ENCODE measurements at places on chromosomes 16 and 17.

DNA sequence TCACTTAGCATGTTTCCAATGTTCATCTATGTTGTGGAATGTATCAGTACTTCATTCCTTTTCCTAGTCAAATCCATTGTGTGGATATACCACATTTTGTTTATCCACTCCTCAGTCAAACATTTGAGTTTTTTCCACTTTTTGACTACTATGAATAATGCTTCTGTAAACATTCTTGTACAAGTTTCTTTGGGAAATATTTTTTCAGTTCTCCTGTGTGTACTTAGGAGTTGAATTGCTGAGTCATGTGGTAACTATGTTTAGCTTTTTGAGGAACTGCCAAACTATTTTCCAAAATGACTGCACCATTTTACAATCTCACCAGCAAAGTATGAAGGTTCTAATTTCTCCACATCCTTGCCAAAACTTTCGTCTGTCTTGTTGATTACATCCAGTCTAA lies 223.7 kb upstream of the AXIN2 start:
- H3K36me3 ChIP-seq = no peaks in the 10 kb centered on the region
- no peak overlapping the region for H3K4me3 ChIP-seq
- peak overlapping the region; percentile 47 for H3K27ac ChIP-seq
- peaks cover 18% of the 10 kb centered on the region for H3K4me1 ChIP-seq
- no peaks in the 10 kb centered on the region for H3K27me3 ChIP-seq

DNA sequence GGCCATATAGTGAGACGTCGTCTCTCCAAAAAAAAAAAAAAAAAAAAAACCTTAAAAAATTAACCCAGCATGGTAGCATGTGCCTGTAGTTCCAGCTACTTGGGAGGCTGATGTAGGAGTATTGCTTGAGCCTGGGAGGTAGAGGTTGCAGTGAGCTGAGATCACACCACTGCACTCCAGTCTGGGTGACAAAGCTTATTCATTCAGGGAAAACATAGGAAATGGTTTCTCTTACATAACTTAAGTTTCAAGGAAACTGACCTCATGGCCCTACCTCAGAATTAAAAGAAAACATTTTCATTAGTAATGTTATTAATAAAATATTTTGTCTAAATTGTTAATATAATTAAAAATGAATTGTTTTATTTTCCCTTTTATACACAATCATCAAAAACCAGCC lies 31.4 kb downstream of the COG1 start:
- peaks cover 26% of the 10 kb centered on the region for H3K4me1 ChIP-seq
- H3K4me3 ChIP-seq = no peak overlapping the region
- DNase-seq = no peak
- H3K27me3 ChIP-seq = no peaks in the 10 kb centered on the region

- no peak overlapping the region for H3K4me3 ChIP-seq
- no peak for DNase-seq
- H3K27me3 ChIP-seq = no peaks in the 10 kb centered on the region
- peaks cover 12% of the 10 kb centered on the region for H3K4me1 ChIP-seq
Observed at GRCh38 chr17:44998646-44999045, 30.5 kb upstream of the C1QL1 start.

GRCh38 chr16:88622125-88622524 lies 16.2 kb upstream of the IL17C start:
- H3K27me3 ChIP-seq = no peaks in the 10 kb centered on the region
- no peak for DNase-seq
- H3K4me1 ChIP-seq = peaks cover 12% of the 10 kb centered on the region
- H3K4me3 ChIP-seq = no peak overlapping the region

- H3K4me3 ChIP-seq = no peak overlapping the region
- no peaks in the 10 kb centered on the region for H3K27me3 ChIP-seq
- peaks cover 17% of the 10 kb centered on the region for H3K4me1 ChIP-seq
- no peak overlapping the region for H3K27ac ChIP-seq
Observed at GRCh38 chr17:7623661-7624060, 4.0 kb downstream of the SAT2 start.

- no peak overlapping the region for H3K4me3 ChIP-seq
- no peak overlapping the region for H3K27ac ChIP-seq
- no peak for DNase-seq
- H3K27me3 ChIP-seq = no peaks in the 10 kb centered on the region
- H3K4me1 ChIP-seq = peaks cover 76% of the 10 kb centered on the region
Observed at GRCh38 chr17:44113868-44114840, 9.3 kb downstream of the HDAC5 start.

Measured in heart right ventricle (tissue), 16 donors.